Stimulated activated CD8-positive, alpha-beta memory T cell treated with anti-CD3 and anti-CD28 coated beads, Interleukin-4, amount 100 ng/mL, for 1 hour (primary cell): ENCODE measurements at places on chromosomes 4 and X.

- no peak for DNase-seq
Measured at GRCh38 chr4:141680060-141680459, 43.7 kb downstream of the IL15 start.

GRCh38 chr4:23728393-23728792 lies 161.5 kb downstream of the PPARGC1A start:
- DNase-seq, result no peak

- no peak for DNase-seq
Measured at GRCh38 chrX:74160816-74161215, 143.2 kb upstream of the ZCCHC13 start.

GRCh38 chrX:71475785-71476540 lies 56.9 kb upstream of the OGT start:
- DNase-seq, result no peak

GRCh38 chr4:20576861-20577260 lies 123.4 kb upstream of the PACRGL start:
- DNase-seq, result no peak

DNA sequence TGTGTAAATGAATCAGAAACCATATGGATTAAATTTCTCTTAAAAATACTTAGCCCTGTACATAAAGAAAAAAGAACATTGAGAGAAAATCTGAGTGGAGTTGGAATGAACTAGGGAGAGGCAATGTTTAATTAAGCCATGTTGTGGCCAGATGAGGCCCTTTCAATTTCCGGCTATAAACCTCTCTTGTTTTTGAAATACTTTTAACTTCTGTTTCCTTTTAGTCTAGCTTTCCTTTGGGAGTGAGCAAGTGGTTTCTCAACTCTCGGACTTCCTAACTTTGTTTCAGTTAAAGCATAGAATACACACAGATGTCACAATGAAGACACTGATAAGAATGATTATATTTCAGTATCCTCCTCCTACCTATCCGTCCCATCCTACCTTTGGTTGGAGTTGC lies 197.2 kb downstream of the ARHGAP24 start:
- no peak for DNase-seq

- no peak for DNase-seq
Measured at GRCh38 chrX:154597221-154597620, 12.3 kb downstream of the CTAG1A start.

DNA sequence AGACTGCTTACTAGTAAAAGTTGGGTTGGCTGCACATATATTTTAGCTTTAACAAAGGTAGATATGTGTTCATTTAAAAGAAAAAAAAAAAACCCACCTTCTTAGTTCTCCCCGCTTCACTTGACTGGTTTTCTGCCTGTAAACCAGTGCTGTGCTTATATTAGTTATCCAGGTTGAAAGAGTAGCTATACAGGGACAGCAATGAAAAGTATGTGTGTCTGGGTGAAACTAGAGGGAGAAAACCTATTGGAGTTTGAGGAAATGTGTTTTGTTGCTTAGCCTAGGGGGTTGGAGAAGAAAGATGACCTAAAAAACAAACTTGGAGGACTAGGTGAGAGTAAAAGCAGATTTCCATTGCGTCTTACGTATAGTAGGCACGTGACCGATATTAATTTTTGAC lies 4.5 kb downstream of the JADE1 start:
- no peak for DNase-seq

- DNase-seq, result no peak
Measured at GRCh38 chrX:40253771-40254170, 156.0 kb upstream of the BCOR start.

- DNase-seq, result no peak
Measured at GRCh38 chr4:113837397-113837796, 75.9 kb upstream of the CAMK2D start.

DNA sequence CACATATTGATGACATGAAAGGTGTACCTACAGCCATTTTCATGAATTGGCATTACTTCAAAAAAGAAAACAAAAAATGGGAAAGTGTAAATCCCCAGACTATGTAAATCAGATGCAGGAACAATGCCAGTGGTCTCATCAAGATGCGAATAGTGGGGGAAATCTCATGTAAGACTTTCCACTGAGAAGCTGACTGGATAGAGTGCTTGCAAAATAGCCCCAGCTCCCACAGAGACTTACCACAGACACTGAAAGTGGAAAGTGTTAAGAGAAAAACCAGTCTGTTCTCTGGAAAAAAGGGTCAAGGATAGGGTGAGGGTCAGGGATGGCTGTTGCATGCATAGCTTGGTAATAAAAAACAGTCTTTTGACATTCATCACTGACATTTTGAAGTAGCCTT lies 73.2 kb upstream of the ARMCX2 start:
- no peak for DNase-seq

DNA sequence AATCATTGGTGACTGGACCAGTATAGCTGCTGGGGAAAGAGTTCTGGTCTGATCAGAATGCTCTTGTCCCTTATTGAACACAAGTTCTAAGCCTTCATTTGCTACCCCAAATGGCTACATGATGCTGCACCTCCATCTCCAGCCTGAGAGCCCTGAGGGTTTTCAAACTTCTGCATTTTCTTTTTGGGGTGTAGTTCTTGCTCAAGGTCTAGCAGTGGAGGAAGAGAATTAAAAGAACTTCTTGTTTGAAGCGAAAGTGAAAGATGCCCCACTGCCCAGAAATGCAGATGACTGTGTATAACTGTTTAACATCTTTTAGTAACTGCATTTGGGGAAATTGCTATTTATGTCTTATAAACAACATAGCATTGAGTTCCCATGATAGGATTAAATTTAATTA lies 38.5 kb downstream of the LAMTOR3 start:
- no peak for DNase-seq
